Stimulated activated CD4-positive, alpha-beta T cell treated with anti-CD3 and anti-CD28 coated beads, TNF-alpha, amount 100 ng/mL, for 24 hours (primary cell): ENCODE measurements at places on chromosomes 12 and 14.

- DNase-seq, result no peak
Observed at GRCh38 chr14:95535226-95536021, 574 bp downstream of the GLRX5 start.

DNA sequence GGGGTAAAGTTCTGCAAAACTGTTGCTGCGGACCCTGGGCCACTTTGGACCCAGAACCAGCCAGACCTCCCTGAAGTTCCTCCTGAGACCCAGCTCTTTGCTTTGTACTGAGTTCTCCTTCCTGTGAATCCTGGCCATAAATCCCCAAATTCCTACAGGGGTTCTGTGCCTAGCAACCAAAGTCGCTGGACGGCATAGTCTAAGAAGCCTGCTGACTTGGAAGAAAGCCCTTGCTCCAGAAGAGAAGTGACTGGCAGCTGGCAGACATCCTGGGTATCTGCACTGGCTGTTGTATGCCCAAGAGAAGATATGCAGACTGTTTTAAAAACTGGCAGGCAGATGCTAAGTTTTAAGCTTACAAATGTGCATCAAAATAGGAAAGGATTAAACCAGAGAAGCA lies 99.9 kb upstream of the SLC24A4 start:
- no peak for DNase-seq

DNA sequence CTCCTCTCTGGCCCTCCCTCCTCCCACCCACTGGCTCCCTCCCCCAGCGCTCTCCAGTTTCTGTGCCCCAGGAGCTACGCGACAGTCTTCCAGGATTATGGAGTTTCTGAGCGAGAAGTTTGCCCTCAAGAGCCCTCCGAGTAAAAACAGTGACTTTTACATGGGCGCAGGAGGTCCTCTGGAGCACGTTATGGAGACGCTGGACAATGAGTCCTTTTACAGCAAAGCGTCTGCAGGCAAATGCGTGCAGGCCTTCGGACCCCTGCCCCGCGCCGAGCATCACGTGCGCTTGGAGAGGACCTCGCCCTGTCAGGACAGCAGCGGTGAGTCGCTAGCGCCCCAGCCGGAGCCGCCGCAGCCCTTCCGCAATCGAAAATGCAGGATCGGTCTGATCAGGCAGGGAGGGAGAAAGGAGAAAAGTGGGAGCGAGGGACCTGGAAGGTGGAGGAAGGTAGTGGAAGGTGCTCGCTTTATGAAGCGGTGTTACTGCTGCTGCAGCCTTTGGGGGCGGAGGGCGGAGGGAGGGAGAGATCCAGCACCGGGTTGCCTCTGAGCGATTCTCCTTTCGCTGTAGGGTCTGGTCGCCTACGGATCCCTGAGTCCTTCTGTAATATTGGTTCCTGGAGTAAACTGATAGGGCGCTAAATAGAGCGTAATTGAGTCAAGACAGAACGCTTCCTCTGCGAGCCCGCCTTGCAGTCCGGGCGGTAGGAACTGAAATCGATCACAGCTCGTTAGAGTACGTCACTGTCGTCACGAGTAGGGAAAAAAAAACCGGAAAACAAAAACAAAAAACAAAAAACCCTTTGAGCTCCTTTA lies at the start of gene ALX1:
TSS of gene ALX1 (plus strand) at position 56 of the 819 bp plus-strand sequence. CDS start at position 98, 42 bp downstream.
- no peak for DNase-seq

GRCh38 chr14:36553656-36554260 lies 28.7 kb downstream of the NKX2-8 start:
- no peak for DNase-seq

GRCh38 chr12:47819896-47820630 lies at the start of gene HDAC7:
Gene HDAC7, minus strand, starts transcription at chr12:47819903. Its CDS starts 118 bp downstream, at chr12:47819785.
- DNase-seq, result peak; percentile 83
